ENCODE measurements at places on chromosomes 7 and 10.
A peak's percentile ranks its signal among the peaks of the same experiment; 100 is the strongest.

DNA sequence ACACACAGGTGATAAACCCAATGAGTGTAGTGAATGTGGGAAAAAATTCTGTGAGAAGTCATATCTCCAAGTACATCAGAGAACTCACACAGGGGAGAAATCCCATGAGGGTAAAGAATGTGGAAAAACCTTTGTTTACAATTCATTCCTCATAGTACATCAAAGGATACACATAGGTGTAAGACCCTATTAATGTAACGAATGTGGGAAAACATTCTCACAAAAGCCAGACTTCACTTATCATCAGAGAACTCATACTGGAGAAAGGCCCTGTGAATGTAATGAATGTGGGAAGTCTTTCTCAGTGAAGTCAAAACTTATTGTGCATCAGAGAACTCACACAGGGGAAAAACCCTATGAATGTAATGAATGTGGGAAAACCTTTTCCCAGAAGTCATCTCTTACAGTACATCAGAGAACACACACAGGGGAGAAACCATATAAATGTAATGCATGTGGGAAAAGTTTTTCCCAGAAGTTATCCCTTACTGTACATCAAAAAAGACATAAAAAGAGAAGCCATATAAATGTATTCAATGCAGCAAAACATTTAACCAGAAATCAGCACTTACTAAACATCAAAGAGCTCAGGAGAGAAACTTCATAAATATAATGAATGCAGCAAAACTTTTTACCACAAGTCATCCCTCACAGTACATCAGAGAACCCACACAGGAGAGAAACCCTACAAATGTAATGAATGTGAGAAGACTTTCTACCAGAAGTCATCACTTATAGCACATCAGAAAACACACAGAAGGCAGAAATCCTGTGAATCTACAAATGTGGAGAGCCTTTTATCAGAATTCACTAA lies 49.8 kb downstream of the ZNF239 start:
- DNase-seq: no peak

- peak; percentile 16 for DNase-seq
Observed at GRCh38 chr10:49049660-49050059, 65.7 kb downstream of the VSTM4 start.

GRCh38 chr7:7653593-7654187 lies 13.1 kb downstream of the UMAD1 start:
- DNase-seq: no peak

- no peak for DNase-seq
Observed at GRCh38 chr10:109115179-109115578, 808.1 kb downstream of the XPNPEP1 start.

- peak; percentile 26 for DNase-seq
Observed at GRCh38 chr7:81256991-81257390, 338.1 kb upstream of the SEMA3C start.

GRCh38 chr7:102295346-102296178 lies 8.9 kb downstream of the SH2B2 start:
- no peak for DNase-seq

DNA sequence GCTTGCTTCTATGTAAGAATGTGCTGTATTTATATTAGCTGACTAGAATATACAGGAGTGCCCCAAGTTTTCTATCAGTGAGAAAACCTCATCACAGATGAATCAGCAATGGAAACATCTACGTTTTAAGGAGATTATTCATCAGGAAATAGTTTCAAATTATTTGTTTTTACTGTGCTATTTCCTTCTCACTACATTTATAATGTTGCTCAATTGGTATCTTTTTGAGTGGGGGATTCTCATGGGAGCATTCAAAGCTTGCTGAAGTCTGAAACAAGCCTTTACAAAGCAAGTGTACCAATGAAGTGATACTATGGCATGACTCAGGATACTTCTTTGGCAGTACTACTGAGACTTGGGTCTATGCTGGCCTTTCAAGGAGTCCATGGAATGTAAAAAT lies 191.1 kb upstream of the SLC26A5 start:
- DNase-seq: peak; percentile 95

GRCh38 chr10:114538181-114538906 lies 119.7 kb downstream of the ABLIM1 start:
- no peak for DNase-seq

DNA sequence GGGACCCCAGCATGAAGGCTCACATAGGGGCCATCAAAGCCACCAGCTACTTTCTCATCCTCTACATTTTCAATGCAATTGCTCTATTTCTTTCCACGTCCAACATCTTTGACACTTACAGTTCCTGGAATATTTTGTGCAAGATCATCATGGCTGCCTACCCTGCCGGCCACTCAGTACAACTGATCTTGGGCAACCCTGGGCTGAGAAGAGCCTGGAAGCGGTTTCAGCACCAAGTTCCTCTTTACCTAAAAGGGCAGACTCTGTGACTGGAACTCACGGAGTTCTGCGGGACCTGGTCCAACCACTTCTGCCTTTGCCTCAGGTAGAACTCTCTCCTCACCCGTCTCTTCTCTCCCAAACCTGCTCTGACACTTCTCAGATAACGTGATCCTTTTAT lies 945 bp downstream of the TAS2R40 start:
- DNase-seq: no peak

GRCh38 chr7:130938661-130939060 lies 204.7 kb upstream of the KLF14 start:
- DNase-seq: no peak

DNA sequence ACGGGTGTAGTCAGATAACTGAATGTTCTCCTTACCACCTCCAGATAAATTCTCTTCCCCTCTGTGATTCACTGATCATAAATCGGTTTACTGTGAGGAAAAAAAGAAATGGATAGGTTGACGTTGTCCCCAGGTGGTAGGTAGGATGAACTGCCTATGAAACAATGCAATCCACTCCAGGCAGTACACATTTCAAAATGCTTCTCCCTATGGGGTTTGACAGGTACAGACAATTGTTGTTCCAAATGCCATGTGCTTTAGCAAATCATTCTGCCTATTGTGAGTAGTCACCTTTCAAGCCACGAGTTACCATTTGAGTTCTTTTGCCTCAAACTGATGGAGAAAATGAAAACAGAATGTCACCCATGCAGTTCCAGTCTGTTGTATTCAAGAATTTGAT lies 21.8 kb downstream of the VIM start:
- DNase-seq: peak; percentile 35

DNA sequence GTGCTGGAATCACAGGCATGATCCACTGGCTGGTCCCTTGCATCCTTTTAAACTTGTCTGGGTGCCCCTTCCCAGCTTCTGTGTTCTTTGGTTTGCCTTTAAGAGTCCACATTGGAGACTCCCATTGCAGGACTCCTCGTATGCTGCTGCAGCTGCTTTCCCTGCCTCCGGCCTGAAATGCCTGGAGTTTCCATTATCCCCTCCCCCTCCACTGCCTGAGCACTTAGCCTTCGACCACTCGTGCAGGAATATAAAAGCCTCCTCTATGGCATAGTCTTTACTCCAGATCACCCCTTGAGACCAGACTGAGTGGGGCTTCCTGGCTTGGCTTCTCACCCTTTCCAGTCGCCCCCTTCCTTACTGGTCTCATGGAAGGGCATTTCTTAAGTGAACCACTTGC lies 80.2 kb downstream of the RHOBTB1 start:
- no peak for DNase-seq

DNA sequence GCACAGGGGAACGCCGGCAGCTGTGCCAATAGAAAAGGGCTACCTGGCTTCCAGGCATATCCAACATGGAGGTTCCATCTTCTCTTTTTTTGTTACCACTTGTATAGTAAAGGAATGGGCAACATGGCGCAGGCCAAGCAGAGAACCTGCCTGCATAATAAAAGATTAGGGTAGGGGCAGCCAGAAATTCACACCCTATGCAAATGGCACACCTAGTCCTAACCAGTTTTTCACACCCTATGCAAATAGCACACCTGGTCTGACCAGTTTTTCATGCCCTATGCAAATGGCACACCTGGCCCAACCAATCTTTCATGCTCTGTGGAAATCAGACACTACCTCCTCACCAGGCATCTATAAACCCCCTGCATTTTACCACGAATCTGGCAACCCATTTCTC lies 369.5 kb downstream of the IPMK start:
- DNase-seq: no peak

DNA sequence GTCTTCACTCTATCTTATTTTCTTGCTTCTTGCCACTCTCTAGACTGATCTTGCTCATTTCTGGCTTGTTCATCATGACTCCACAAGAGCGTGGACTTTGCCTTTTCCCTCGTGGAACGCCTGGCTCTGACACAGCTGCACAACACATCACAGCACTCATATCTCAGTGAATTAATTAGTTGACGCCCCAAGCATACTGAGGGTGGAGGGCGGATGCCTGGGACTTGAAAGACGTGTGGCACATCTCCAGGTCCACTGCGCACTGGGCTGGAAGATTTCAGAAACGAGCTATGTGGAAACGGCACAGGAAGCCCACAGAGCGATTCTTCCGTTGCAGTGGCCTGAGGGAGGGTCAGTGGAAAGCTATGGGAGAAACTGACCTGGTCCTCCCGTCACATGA lies 23.6 kb upstream of the PLEKHA1 start:
- DNase-seq: no peak
